ENCODE measurements at places on chromosomes 16 and 17.

GRCh38 chr17:36855459-36855858, 81.8 kb upstream of the LHX1 start:
- DNase-seq: no peak

DNA sequence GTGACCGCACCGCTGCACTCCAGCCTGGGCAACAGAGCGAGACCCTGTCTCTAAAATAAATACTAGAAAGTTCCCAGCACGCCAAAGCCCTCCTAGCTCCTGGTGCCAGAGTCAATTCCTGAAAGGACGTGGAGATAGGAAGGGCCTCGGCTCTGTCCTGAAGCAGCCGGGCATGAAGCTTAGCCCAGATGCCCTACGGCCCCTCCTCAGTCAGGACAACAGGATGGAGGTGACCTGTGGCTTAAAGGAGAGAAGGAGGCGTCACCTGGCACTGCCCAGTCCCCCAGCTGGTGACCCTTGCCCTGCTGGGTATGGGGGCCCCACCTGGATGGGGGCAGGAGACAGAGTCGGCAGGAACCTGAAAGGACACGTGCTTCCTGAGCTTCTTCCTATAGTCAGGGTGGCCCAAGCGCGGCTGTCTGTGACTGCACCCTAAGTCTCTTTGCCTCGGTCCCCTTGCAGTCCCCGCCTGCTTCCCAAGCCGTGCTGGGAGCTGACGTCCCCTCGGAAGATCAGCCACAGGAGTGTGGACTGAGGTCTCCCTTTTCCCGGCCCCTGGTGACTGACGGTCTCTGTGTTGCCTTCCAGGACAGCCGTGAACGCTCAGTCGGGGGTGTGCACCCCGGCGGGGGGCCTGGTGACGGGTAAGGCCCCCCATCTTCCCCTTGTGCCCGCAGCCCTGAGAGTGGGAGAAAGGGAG, 14.9 kb upstream of the RNF213 start:
- DNase-seq: no peak

DNA sequence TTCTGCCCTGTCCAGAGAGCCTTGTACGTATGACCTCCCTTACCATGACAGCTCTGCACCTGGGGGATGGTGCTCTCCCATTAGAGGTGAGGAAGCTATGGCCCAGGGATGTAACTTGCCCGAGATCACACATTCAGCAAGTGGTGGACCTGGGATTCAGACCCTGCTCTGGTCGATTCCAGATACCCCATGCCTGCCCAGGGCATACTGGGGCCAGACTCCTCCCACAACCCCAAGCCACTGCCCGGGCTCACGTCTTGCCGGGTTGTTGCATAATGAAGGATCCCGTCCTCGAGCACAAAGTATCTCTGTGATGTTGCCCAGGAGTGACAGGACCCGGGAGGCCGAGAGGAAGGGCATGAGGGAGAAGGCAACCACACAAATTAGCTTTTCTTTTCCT, 2.1 kb downstream of the OSBPL7 start:
- DNase-seq: no peak

DNA sequence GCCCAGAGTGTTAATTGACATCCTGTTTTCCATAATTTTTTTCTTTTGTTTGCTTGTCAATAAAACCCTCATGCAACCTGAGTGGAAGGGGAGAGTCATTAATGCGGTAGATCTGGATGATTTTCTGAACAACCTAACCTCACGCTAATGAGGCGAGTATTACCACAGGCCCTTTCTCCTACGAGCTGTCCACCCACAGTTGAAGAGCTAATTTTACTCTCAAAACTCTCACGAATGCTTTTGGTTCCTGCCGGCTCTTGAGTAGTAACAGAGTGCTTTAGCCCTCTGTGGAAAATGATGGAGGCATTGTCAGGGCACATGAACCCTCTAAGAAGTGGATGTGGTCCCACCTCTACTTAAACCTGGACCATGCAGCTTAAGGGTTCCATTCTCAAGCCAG, 491.3 kb upstream of the RBFOX1 start:
- DNase-seq: no peak

- no peak for DNase-seq
Measured at GRCh38 chr17:52027081-52027480, 131.4 kb downstream of the CA10 start.

DNA sequence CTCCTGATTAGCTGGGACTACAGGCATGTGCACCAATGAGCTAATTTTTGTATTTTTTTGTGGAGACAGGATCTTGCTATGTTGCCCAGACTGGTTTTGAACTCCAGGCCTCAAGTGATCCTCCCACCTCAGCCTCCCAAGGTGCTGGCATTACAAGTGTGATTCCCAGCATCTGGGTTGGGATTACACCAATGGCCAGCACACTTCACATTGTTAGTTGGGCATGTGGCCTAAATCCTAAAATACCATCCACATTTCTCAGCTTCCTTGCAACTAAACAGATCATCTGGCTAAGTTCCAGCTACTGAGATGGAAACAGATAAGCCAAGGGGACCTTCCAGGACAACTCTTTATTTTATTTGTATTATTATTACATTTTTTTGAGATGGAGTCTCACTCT, 9.9 kb downstream of the RABEP2 start:
- no peak for DNase-seq

Measured in Ammon's horn (tissue), 1 donor.